ENCODE measurements at places on chromosomes 6 and 20. TPM values are rescaled to one million over a fixed set of nuclear protein-coding genes. Genes with fewer than 3 reads are reported as not detected.

Gene B3GALT4
- 46.7 TPM for total RNA-seq

- no peak overlapping the region for H3K27ac ChIP-seq
- H3K27me3 ChIP-seq, result no peaks in the 10 kb centered on the region
- H3K4me1 ChIP-seq, result no peaks in the 10 kb centered on the region
- H3K36me3 ChIP-seq, result no peaks in the 10 kb centered on the region
Observed at GRCh38 chr20:61861054-61861841, 204.4 kb downstream of the TAF4 start.

GRCh38 chr20:23340524-23340923 is 10.1 kb upstream of the NXT1 start:
- DNase-seq, result no peak
- no peaks in the 10 kb centered on the region for H3K27me3 ChIP-seq
- no peak overlapping the region for H3K4me3 ChIP-seq

- no peaks in the 10 kb centered on the region for H3K27me3 ChIP-seq
- no peak overlapping the region for H3K4me3 ChIP-seq
- no peak overlapping the region for H3K27ac ChIP-seq
- DNase-seq, result no peak
- H3K4me1 ChIP-seq, result no peaks in the 10 kb centered on the region
- no peaks in the 10 kb centered on the region for H3K36me3 ChIP-seq
Observed at GRCh38 chr6:140912686-140913085, 1220.0 kb upstream of the GJE1 start.

Gene AKAP12
- 0.96 TPM for total RNA-seq

DNA sequence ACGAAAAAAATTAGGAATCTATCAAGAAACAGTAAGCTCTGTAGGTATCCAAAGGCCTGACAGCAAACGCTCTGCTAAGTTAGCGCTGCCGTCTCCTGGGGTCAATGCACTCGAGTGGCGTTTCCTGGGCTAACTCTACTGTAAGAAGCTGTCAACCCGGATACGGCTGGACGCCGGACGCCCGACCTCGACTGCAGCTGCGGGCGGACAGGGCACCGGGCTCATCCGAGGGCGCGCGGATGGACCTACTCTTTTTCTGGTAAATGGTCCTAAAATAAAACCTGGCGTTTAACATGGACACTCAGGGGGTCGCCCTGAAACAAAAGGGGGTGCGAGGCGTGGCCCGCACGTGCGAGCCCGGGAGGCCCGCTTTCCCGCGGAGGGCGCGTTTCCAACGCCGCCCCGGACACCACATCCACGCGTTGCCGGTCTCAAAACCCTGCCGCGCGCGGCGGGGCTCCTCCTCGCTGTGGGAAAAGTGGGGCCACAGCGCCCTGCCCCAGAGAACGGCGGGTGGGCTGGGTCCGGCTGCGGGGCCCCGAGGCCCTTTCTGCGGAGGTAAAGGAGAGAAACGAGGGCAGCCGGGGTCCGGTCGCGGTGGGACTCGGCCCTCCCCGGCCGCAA is 537 bp downstream of the TCP1 start:
- peak overlapping the region; percentile 43 for H3K4me3 ChIP-seq
- peaks cover 54% of the 10 kb centered on the region for H3K4me1 ChIP-seq
- DNase-seq, result no peak
- H3K27ac ChIP-seq, result peak overlapping the region; percentile 93
- peaks cover 39% of the 10 kb centered on the region for H3K36me3 ChIP-seq

Gene BPIFB1
- not detected for total RNA-seq

DNA sequence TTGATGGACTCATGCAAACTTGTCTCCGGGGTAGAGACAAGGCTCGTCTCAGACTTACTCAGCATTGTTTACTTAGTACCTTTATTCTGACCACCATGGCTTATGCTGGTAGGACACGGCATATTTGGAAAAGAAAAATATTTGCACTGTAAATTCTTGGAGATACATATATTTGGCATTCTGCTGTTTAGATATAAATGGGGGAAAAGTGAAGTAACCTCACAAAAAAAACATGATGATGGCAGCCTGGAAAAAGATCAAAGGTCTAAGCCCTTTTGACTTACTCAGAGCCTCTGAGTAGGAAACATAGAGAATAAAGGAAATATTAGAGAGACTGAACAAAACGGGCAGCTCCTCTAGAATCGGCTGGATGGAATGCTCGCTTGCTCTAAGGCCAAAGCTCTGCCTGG is 32.5 kb downstream of the PDE10A start:
- H3K36me3 ChIP-seq, result no peaks in the 10 kb centered on the region

Gene SMIM26
- total RNA-seq, result 60.2 TPM

Gene FRS3
- 8.9 TPM for total RNA-seq

DNA sequence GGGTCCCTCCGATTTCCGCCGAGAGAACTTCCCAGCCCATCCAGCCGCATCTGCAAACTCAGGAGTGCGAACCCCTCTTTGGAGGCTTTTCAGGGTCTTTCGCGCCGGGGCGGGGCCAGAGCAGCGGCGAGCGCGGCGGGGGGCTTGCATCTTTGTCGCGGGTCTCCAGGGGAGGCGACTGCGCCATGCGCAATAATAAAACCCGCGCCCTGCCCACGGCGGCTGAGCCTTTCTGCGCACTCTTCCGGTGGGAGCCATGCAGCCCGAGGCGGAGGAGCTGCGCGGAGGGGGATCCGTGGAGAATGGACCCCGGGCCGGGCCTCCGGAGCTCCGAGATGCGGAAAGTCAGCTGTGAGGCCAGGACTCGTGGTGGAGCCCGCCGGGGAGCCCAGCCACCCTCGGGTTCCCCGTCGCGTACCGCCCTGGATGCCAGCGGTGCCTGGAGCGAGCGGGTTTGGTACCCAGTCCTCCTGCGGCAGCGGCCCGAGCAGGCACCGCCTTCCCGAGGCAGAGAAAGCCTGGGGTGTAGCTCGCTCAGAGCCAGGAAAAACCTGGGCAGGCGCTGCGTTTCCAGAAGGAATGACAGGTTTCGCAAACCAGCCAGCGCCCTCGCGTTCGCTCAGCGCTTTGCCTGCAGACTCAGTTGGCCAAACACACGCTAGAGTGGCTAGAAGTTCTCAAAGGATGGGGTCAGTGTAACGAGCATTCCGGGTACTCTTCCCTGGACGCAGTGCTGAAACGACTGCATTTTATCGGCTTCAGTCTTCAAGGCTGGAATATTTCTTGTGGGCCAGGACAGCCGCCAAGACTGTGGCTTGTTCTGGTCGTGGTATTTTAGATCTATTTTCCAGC is 1.2 kb downstream of the AKAP12 start:
- H3K4me3 ChIP-seq, result no peak overlapping the region
- peaks cover 18% of the 10 kb centered on the region for H3K27me3 ChIP-seq
- no peak overlapping the region for H3K27ac ChIP-seq
- H3K4me1 ChIP-seq, result peaks cover 6% of the 10 kb centered on the region

DNA sequence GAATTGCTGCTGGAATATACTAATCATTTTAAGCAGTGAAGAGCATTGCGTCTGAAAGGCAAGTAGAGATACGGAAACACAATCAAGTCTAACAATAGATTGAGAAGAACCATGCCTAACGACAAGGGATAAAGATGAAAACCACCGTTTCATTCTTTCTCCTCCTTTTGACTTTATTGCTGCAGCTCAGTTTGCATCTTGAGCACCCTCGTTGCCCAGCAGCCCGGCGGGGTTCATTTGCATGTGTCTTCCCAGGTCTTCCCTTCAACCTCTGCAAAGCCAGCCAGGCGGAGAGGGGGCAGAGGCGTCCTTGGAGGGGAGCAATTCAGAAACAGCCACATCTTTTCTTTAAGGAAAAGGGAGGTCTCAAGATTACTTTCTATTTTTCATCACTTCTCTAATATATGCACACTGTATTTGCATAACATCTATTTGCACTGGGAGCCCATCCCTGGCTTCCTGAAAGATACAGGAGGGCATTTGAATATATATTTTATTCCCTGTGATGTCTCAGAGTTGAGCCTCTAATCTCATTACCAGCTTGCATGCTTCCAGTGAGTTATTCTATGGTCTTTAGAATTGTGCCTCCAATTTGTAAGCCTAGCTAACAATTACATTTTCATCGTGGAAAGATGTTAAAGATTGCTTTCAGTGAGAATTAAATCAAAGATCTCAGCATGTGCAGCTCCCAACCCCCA is 18.7 kb upstream of the PXDC1 start:
- no peak overlapping the region for H3K4me3 ChIP-seq
- peaks cover 4% of the 10 kb centered on the region for H3K27me3 ChIP-seq
- H3K27ac ChIP-seq, result no peak overlapping the region
- H3K36me3 ChIP-seq, result no peaks in the 10 kb centered on the region
- no peaks in the 10 kb centered on the region for H3K4me1 ChIP-seq

Gene RUNX2
- 26.6 TPM for total RNA-seq

- no peaks in the 10 kb centered on the region for H3K36me3 ChIP-seq
- no peaks in the 10 kb centered on the region for H3K4me1 ChIP-seq
- DNase-seq, result no peak
Observed at GRCh38 chr6:116087437-116088027, 13.1 kb upstream of the NT5DC1 start.

- DNase-seq, result no peak
- no peaks in the 10 kb centered on the region for H3K36me3 ChIP-seq
- H3K27me3 ChIP-seq, result no peaks in the 10 kb centered on the region
- no peak overlapping the region for H3K4me3 ChIP-seq
Observed at GRCh38 chr20:10530883-10531282, 95.8 kb downstream of the SLX4IP start.

DNA sequence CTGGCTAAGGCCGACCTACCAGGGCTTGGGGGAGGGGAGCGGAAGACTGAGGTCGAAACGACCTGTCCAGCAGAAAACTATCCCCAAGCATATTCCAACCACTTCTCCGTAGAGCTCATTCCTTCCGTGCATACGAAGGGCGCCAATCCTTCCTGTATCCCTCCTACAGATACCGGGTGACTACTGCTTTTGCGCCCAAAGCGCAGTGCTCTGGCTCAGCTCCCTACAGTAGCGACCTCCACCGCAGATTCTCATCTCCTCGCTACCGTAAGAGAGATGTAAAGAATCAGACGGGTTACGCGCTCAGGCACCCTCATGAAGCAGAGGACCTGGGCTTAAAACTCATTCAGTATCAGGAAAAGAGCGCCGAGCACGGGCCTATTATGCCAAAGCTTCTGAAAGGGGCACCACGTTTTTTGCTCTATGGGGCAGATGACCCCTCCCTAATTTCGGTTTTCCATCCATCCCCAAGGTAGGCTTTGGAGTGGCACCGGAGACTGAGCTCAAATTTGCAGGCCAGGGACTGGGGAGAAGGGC is 563 bp upstream of the NNAT start:
- H3K4me1 ChIP-seq, result peaks cover 20% of the 10 kb centered on the region
- peaks cover 9% of the 10 kb centered on the region for H3K36me3 ChIP-seq
- no peak overlapping the region for H3K27ac ChIP-seq
- H3K4me3 ChIP-seq, result no peak overlapping the region
- no peak for DNase-seq

- no peak overlapping the region for H3K4me3 ChIP-seq
- H3K4me1 ChIP-seq, result no peaks in the 10 kb centered on the region
- DNase-seq, result no peak
- H3K27ac ChIP-seq, result no peak overlapping the region
- H3K27me3 ChIP-seq, result no peaks in the 10 kb centered on the region
- H3K36me3 ChIP-seq, result no peaks in the 10 kb centered on the region
Observed at GRCh38 chr6:84467296-84467695, 239.9 kb upstream of the CEP162 start.

Data from CD4-positive, alpha-beta memory T cell (primary cell).